ENCODE measurements at places on chromosomes 3 and 15.

DNA sequence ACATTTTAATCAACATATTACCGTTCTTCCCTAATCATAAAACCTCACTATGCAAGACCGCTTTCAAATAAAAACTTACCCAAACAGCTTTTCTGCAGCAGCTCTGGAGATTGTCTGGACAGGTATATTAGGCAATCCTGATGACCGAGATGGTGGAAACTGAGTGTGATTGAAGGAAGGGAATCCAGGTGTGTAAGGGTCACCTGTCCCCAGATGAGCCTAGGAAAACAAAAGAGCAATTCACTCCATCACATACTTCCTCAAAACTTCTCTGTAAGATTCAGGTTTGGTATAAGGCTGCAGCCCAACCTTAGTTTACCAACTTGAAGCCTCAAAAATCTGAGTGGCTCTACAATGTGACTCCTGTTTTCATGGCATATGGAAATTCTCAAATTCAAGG is 14.5 kb downstream of the TFRC start:
- DNase-seq, result no peak

GRCh38 chr3:67289626-67290025 is 291.5 kb downstream of the KBTBD8 start:
- peak; percentile 9 for DNase-seq

DNA sequence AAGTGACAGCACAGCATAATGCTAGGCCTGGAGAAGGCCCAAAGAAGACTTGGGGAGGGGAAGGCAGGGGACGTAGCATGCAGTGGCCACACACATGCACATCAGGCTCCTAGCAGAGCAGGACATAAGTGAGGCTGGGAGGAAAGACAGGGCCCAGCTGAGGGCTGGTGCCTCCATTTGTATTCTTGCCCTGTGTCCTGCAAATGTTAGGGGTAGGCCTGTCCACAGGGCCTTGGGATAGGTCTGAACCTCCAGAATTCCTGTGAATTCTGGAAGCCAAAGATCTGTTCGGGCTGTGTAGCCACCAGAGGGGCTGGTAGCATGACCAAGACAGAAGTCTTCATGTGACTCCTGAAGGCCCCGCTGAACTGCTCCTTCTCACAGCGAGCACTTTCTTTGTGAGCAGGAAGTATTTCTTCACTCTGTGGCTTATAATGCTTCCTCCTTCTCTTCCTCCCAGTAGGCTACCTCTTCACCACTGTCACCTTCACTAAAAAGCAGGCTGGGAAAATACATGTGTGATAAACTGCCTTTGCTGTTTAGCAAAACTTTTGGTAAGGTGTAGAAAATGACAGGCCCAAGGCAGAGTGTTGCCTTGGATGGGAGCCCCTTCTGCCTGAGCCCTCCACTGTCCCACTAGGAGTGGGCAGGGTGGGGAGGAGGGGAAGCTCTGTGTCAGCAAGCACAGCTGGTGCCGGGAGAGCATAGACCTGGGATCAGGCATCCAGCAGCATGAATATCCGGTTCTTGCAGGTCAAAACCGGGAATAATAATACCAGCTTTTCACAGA is 8.4 kb downstream of the CERS3 start:
- no peak for DNase-seq

DNA sequence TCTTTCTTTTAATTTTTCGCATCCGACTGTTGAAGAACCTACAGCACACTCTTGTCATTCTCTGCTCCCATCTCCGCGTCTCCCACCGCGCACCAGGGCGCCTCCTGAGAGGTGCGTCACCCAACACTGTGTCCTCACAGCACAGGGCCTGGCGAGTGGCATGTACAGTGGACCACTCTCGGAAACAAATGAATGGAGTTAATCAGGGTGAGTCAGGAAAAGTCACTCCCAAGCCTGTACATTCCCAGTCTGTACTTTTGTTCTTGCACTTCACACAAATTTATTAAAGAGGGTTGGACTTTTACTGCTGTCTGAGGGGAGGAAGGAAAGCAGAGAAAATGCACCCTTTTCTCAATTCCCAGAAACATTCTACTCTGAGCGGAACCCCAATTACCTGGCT is 625 bp downstream of the COL6A6 start:
- no peak for DNase-seq

GRCh38 chr15:66941791-66942190 is 123.6 kb upstream of the SMAD3 start:
- no peak for DNase-seq

GRCh38 chr3:54950391-54951003 is 22.6 kb upstream of the LRTM1 start:
- no peak for DNase-seq

DNA sequence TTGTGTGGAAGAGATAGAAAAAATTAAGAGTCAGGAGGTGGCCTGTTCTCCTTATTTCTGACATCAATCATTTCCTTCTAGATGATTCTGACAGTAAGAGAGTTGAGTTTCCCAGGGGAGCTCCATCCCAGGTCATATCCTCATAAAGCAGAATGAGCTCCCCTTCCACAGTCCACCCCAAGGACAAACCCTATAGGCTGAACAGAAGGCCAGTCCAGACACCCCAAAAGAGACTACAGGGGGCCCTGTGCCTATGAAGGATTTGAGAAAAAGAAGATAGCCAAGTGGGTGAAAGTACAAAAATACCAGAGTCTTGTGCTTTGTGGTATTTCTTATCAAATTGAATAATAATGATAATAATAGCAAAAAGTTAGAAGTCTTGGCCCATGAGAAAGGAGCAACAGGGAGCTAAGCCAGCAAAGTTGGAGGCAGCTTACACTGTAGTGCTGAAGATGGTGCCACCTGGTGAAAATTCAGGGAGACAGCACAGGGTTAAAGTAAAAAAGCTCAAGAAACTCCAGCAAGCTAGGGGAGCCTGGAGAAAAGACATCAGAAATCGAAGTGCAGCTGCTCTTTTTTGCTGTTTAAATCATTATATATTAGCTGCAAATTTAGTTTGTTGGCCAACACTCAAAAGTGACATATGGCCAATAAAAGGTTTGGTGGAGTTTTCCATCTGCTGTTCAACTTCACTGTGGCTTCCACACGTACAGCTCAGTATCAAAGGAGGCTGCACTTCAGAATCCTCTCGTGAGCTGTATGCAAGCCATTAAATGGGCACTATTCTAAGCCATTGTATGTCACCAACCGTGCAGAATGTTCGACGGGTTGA is 35.8 kb upstream of the SLC24A5 start:
- no peak for DNase-seq

All from adipocyte (in vitro differentiated cells).